ENCODE measurements at places on chromosomes 13 and 19.

DNA sequence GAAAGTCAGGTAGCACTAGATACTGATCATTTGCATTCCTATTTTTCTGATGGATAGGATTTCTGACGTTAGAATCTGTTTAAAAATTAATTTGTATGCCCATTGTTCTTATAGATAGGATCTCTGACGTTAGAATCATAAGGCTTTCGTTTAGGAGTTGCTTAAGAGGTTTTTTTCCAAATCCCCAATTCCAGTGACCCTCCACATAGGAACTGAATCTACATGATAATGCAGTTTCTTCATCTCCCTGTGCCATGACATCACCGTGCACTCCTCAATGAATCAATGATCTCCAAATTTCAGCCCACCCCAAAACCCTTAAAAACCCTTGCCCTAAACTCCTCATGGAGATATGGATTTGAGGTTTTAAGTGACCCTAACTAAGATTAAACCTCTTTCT is 87.2 kb downstream of the RXFP2 start:
- no peak for DNase-seq

DNA sequence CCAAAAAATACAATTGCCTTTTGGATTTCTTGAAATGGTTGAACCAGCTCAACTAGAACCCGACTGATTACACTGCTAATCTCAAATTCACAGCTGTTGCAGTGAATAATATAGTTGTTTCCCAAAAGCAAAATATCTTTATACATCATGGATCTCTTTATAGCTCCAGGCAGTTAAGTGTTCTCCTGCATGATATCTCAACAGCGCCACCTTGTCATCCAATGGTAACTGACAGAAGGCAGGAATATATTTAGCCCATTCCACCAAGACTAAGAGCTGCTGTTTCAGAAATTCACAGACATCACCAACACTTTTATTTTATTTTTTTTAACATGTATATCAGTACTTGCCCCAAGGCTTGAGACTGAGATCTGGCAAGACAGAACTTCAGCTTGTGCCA is 1141.0 kb upstream of the PRR20A start:
- no peak for DNase-seq

- DNase-seq = no peak
Observed at GRCh38 chr19:49067554-49067953, 2.9 kb upstream of the NTF4 start.

- DNase-seq = no peak
Observed at GRCh38 chr13:27005556-27005955, 166.1 kb downstream of the USP12 start.

DNA sequence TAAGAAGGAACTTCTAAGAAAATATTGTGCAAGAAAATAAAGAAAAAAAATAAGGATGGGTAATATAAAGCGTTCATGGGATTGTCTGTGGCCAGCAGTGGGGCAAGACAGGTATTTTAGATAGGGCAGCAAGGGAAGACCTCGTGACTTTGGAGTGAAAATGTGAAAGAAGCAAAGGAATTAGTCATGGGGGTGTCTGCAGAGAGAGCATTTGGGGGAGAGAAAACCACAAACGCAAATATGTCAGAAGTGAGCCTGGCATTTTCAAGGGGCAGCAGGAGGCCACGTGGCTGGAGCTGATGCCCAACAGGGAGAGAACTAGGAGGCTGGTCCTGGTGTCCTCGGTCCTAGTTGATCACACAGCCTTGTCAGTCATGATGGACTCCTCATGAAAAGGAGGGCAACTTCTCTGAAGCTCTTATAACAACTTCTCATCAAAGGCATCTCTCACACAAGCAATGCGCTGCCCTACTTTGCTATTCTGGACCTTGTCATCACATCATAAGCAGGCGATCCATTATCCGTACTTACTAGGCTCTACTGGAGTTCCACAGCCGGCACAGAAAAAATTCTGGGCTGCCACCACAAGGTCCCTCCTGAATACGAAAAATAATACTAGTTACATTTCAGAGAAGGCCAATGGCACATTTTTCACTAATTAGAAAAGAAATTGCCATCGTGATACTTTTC is 31.0 kb downstream of the RUBCNL start:
- DNase-seq = no peak

DNA sequence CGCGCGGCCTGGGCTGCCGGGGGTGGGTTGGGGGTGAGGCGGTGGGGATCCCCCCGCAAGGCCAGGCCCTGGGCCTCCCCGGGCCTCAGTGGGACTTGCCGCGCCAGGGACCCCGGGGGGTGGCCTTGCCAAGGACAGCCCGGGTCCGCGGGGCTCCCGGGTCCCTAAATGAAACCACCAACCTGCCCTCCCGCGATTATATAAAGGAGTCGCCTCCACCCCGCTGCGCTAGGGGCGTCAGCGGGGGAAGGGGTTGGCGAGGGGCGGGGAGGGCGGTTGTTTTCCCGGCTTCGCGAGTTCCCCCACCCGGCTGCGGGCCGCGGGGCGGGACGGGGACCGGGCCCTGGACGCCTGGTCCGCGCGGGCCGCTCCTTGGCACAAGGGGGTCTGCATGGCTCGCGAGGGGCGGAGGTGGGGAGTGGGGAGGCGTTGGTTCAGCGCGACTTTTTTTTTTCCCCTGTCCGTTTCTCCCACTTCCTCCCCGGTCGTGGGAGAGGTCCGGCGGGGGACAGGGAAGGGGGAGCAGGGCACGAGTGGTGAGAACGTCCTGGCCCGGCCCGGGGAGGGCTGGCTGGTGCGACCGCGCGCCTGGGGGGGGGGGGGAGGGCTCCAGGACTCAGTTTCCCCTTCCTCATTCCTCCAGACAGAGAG is 822 bp upstream of the ZBTB7A start:
- DNase-seq = no peak

GRCh38 chr13:29239653-29240525 is 355.6 kb downstream of the SLC7A1 start:
- no peak for DNase-seq

DNA sequence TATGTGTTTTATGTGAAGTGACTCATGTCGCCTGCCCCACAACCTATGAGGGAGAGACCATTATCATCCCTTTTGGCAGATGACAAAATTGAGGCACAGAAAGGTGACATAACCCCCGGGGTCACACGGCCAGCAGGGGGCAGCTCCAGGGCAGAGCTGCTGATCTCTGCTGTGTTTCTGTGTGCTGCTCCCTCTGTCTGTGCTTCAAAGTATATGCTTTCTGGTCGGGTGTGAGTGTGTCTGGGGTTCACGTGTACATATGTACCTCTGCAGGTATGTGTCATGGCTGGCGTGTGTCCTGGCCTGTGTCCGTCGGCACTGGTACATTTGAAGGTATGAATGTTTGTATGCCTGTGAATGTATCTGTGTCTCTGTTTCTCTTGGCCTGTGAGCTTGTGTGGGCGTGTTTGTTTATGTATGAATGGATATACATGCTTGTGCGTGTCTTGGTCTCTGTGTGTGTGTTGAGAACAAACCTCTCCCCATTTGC is 7.1 kb downstream of the LIPE start:
- DNase-seq = peak; percentile 66

DNA sequence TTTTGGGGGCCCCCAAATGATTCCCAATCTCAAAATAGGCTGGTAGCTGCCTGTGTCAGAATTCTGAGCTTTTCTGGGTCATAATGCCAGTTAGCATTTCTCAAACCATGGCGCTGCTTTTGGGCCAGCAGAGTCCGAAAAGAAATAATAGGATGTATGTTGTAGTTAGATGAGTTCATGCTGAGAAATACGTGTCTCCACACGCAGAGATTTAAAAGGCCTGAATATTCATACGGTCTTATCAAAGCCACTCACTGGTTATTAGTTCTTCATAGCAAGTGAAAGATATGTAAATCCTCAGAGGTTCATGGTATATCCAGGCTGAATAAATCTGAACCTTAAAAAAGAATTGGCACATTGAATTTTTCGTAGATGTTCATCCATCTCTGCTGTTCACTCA is 124.5 kb downstream of the SHISA2 start:
- no peak for DNase-seq

Data from hematopoietic multipotent progenitor cell treated with erythropoietin and hydrocortisone succinate and interleukin-3 and kit ligand, for 17 days (in vitro differentiated cells).